ENCODE measurements at places on chromosomes 11 and 22. TPM values are rescaled to one million over a fixed set of nuclear protein-coding genes. Genes with fewer than 3 reads are reported as not detected.

Gene TH
- not detected for total RNA-seq

DNA sequence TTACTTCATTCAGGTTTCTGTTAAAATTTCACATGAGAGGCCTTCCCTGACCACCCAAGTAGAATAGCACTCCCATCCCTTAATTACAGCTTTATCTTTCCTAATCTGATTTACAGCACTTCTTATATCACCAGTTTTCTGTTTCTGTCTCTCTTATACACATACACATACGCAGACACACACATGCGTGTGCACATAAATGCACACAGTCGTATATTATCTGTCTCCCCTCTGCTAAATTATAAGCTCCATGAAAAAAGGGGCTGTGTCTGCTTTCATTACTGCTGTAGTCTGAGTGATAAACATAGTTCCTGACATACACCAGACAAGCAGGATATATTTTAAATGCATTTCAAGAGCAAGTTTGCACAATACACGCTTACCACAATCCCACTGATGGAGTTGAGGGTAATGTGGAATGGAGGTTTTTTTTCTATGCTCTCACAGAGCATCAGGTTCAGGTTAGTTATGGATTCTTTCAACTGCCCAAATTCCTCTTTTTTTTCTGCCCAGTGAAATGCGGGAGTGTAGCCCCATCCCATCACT, 13.7 kb upstream of the TOP3B start:
- DNase-seq, result no peak

DNA sequence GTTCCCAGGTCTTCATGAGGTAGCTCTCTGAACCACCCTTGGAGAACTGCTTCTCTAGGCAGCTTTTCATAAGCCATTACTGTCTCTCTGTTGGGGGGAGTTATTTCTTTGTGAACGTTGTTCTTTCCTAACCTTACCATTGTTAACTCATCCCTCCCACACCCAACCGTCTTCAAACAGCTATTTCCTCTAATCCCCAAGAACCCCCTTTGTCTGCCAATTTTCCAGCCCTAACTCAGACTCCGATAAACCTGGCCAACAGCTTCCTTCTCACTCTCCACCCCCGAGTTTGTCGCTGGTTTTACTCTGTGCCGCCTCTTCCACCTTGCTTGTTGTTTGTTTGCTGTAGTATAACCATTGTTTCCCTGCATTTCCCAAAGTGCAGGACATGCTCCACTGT, 131.5 kb downstream of the CCDC34 start:
- no peak for DNase-seq

DNA sequence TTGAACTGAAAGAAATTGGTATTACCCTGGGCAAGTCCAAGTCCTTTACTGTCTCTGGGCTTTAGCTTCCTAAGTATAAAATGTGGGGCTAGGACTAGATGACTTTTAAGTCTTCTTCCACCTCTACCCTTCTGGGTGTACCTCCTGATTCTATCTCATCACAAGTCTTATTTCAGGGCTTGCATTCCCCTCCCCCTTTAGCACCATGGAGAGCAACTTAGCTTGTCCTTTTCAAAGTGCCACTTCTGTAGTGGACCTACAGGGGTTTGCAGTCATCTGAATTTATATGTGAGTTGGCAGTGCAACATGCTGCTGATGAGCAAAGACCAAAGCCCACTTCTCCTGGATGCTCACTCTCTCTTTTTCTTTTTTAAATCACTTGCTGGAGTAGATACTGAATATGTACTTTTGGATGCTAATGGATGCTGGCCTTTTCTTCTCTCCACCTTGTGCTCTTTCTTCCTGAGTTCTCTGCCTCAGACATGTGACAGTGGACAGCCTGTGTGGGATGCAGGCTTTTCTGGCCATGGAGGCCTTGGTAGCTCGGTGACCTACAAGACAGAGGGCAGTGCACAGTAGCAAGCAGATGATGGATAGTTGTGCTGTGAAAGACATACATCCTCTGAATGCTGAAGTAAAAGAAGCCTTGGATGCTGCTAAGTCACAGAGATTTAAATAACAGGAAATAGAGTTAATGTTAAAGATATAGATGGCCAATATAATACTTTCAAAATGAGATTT, 185.0 kb downstream of the NELL1 start:
- no peak for DNase-seq

DNA sequence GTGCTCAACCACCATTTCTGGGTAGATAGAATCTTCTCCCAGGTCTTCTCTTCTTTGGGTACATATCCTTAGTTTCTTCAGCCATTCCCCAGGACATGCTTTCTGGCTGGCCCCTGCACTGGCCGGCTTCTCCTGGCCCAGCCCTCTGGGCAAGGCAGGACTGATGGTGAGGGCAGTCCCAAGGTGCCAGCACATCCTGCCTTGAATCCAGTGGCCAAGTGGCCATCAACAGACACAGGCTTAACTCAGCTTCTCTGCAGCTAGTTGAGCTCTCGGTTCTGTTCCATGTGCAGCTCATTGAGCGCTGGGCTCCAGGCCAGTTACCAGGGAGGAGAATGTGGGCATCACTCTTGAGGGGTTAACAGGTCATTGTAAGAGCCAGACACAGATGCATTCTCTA, 17.6 kb downstream of the SMIM38 start:
- DNase-seq, result no peak

DNA sequence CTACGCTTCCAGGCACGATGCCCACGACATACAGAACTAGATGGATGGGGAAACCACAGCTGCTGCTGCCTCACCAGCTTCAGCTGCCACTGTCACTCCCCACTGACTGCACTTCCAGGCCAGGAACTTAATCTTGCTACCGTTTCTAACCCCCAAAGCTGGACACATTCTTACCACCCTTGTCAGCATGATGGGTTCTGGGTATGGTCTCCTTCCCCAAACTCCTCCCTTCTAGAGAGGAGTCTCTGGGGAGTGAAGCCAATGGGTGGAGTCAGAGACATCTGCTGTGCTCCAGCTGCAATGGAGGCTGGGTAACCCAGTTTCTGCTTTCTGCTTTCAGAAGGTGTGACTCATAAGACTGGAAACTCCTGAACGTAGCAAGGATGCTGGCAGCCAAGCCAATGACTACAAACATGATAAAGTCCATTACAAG, 87.0 kb upstream of the THY1 start:
- DNase-seq, result no peak

GRCh38 chr22:32531931-32532819, 57.6 kb downstream of the FBXO7 start:
- DNase-seq, result peak; percentile 91

DNA sequence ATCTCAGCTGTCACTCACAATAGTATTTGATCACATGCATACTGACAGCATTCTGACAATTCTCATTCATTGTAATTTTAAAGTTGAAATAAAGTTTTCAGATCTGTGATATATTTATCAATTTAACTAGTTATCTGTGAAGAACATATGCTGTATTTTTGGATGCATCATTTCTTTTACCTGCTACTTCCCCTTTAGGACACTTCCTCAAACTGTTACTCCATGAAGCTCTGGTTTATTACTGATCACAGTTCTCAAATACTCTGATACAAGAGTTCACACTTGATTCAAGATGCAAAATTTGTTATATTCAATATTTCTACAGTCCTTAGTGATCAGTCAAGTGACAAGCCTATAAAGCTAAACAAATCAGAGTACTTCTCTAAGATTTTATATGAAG, 1655.2 kb downstream of the LRRC4C start:
- DNase-seq, result no peak
